Right renal cortex interstitium (tissue), 3 donors: ENCODE measurements at places on chromosomes 1 and 21. TPM values are rescaled to one million over a fixed set of nuclear protein-coding genes. Genes with fewer than 3 reads are reported as not detected.

- DNase-seq = no peak
Observed at GRCh38 chr1:242787968-242788367, 263.5 kb upstream of the PLD5 start.

GRCh38 chr1:156592910-156593660 is 1.5 kb downstream of the NAXE start:
- DNase-seq = no peak

DNA sequence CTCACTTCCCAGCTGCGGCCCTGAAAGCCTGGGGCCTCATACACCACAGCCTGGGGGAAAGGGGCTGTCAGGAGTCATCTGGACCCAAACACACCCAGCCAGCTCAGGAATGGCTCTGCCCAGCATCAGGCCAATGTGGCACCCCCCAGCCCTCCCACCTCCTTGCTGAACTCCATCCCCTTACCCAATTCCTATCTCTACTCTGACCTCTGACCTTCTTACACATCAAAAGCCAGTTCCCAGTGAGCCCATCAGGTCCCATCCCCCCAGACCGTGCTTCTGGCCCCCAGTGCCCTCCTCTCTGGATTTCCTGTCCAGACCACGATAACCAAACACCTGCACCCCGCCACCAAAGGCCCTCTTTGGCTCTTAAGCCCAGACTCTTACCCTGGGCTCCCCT is 16.3 kb downstream of the CRYBG2 start:
- no peak for DNase-seq

- no peak for DNase-seq
Observed at GRCh38 chr1:19067182-19067911, 110.9 kb upstream of the IFFO2 start.

GRCh38 chr1:172399756-172400721 is 20.4 kb upstream of the C1orf105 start:
- no peak for DNase-seq

The OSCP1 gene
- polyA plus RNA-seq = 21.1 TPM

The BACE2 gene
- 29.7 TPM for polyA plus RNA-seq
